ENCODE measurements at places on chromosomes 13 and 19.

- no peak for DNase-seq
These were observed 83.2 kb upstream of the IRS2 start for GRCh38 chr13:109869312-109870237.

GRCh38 chr19:4083677-4084546, 17.2 kb upstream of the ZBTB7A start:
- DNase-seq: peak; percentile 71

GRCh38 chr13:36700170-36700569, 26.4 kb downstream of the SERTM1 start:
- DNase-seq: no peak

DNA sequence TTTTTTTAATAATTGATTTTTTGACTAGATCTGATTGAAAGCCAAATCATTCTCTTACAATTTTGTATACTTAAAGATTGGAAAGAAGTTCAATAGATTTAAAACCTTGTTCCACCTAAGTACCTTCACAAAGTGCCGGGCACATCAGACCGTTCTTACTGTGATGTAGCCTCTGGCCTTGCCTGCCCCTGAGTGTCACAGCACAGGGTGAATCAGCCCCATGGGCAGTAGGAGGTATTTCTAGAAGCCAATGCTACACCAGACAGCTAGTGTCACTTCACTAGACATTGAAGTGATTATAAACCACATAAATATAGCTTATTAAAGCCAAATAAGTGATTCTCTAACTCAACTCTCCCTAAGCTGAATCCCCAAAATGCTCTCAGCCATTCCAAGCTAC, 131.3 kb downstream of the LACC1 start:
- no peak for DNase-seq

GRCh38 chr13:46320406-46320805, 66.6 kb downstream of the RUBCNL start:
- DNase-seq: no peak

- no peak for DNase-seq
These were observed 15.8 kb downstream of the NFIX start for GRCh38 chr19:13010992-13011652.

- DNase-seq: no peak
These were observed 32.8 kb downstream of the ANKRD10 start for GRCh38 chr13:110881839-110882627.

- no peak for DNase-seq
These were observed 371.3 kb downstream of the SLITRK5 start for GRCh38 chr13:88042489-88042888.

- DNase-seq: no peak
These were observed 34.0 kb upstream of the USE1 start for GRCh38 chr19:17180997-17181702.

DNA sequence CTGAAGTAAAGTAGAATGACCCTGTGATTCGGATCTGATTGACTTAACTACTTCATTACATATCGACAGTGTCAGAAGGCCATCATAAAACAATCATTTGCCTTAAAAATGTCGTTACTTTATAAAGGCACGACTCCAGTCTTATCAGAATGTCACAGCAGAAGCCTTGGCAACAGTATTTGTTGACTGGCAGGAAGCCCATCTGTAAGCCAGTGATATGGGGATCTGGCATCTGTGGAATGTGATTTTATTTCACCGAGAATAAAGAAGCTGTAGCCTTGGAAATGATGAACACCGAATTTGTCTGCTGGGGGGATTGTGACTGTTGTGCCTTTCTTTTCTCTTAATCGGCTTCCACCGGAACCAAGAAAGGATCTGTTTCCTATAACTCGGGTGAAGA, 362.5 kb downstream of the TDRD3 start:
- no peak for DNase-seq

GRCh38 chr13:76329004-76329403, 557.2 kb downstream of the KCTD12 start:
- no peak for DNase-seq

GRCh38 chr13:113974304-113975281, 717 bp upstream of the C13orf46 start:
- no peak for DNase-seq

GRCh38 chr13:83057119-83057518, 825.2 kb downstream of the SLITRK1 start:
- DNase-seq: no peak

- no peak for DNase-seq
These were observed 14.7 kb downstream of the TMPRSS9 start for GRCh38 chr19:2374808-2375207.

GRCh38 chr13:108226184-108226583, 8.0 kb downstream of the ABHD13 start:
- DNase-seq: no peak

- no peak for DNase-seq
These were observed 17.4 kb downstream of the LEUTX start for GRCh38 chr19:39796000-39796498.

DNA sequence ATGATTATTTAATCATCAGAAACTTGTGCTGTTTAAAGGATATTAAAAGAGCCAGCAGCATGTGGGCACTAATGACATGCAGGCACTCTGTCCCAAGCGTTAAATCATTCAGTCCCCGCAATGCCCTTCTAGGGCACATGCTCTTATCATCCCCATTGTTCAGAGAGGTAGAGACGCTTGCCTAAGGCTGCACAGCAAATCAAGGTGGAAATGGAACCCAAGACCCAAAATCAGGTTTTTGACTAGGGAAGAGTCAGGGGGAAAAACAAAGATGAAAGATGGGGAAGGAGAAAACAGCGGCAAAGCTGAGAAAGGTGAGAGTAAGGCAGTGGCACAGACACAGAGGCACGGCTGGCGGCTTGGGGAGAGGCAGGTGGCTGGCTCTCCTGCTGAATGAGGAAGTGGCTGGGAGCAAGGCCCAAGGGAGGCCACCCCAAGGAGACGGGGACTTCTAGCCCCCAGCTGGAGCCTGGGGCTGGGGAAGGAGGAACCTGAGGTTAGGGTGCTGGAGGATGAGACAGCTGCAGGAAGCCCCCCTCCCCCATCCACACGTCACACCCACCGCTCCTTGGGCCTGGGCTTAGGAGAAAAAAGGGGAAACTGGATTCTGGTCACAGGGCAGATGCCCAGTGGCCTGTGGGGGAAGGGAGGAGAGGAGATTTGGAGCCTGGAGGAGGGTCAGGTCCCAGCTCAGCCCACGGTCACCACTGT, 1.0 kb upstream of the TYROBP start:
- peak; percentile 53 for DNase-seq

GRCh38 chr19:13018035-13018914, 23.0 kb downstream of the NFIX start:
- DNase-seq: no peak

DNA sequence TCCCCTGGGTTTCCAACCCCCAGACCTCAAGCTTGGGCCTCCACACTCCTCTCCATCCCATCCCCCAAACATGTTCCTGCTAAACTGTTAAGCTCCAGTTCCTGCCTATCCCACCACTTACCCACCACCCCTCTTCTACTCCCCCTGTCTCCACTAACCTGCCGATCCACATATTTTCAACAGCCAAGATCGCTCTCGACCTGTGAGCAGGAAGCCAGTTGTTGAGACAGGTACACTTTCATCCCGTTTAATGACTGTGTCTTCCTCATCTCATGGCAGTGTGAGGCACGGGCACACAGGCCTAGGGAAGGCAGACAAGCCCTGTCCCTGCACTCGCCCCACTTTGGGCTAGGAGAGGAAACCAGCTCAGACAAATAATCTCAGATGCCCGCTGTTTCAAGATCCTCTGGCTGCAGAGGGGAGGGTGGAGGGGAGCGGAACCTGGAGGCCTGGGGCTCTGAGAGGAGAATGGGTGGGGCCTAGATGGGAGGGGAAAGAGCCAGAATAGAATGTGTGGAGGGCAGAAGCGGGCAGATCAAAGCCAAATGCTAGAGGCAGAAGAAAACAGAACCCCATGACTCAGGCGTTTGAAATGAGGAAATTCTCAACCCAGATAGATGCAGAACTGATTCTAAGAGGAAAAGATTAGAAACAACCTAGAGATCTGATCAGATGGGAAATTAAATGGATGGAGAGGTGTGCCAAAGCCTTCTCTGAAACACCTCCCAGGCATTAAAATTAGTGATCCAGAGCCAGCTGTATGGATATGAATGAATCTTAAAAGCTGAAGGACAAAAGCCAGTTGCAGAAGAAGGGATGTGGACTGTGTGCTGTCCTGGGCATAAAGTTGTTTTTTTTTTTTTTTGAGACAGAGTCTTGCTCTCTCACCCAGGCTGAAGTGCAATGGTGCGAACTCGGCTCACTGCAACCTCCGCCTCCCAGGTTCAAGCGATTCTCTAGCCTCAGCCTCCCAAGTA, 16.9 kb upstream of the CYP2S1 start:
- DNase-seq: peak; percentile 45

DNA sequence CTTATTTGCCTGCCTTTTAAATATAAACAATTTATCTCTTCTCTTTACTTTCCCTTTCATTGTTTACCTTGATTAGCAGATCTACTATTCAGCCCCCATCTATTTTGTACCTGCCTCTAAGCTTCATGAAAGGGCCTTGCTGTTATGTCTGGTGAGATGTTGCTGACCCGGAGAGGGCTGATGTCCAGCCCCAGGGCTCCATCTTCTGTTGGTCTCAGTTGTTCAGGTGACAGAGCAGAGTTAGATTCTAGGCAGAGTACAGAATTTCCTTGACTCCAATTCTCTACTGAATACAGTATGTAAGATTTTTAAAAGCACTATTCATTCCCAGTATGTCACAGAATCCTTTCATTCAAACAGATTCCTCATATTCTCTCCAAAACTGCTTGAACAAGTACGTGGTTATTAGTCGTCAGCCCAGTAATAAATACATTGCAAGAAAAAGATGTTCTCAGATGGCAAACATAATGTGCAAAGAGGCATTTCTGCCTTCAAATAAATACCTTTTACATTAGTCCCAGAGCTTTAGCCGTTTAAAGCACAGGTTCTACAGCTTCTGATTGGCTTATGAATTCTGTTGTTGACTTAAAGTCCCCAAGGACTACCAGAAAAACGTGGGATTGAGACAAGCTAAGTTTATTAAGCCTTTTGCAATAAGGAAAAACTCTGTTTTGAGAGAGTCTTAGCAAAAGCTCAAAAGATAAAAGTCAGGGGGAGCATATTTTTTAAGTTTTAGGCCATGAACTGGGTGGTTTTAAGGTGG, 159.1 kb downstream of the GPC5 start:
- DNase-seq: no peak

DNA sequence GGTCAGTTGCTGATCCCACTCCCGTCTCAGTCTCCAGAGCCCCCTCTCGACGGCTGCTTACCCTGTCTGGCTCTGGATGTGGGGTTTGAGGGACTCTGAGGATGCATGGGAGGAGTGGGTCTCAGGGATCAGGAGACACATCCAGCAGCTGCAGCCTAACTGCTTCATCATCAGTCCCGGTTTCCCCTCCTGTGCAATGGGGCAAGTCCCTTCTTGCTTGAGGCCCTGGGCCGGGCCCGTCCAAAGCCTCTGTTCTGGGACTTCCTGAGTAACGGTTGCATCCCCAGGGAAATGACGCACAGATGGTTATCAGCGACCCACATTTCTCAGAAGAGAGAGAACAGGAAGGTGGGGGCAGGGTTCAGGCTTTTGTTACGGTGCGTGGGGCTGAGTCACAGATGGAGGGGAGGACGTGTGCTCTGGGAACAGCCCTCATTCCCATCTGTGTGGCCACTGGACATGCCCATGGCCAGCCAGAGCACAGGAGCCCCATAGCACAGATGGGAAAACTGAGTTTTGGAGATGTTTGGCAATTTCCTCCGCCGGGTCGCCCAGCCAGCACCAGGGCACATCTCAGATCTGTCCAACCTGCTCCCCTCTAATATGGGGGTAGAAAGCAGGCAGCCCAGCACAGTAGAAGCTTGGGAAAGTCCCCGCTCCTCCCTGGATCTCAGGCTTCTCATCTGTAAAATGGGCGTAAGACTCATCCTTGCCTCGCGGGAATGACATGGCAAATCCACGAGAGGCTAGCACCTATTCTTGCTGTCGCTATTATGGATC, 19.3 kb downstream of the GNA15 start:
- DNase-seq: peak; percentile 91

GRCh38 chr13:25493931-25494640, 122.3 kb downstream of the ATP8A2 start:
- DNase-seq: no peak

GRCh38 chr13:37443538-37443937, 155.0 kb downstream of the POSTN start:
- no peak for DNase-seq

- no peak for DNase-seq
These were observed 1331.5 kb upstream of the PCDH20 start for GRCh38 chr13:62747152-62747551.

DNA sequence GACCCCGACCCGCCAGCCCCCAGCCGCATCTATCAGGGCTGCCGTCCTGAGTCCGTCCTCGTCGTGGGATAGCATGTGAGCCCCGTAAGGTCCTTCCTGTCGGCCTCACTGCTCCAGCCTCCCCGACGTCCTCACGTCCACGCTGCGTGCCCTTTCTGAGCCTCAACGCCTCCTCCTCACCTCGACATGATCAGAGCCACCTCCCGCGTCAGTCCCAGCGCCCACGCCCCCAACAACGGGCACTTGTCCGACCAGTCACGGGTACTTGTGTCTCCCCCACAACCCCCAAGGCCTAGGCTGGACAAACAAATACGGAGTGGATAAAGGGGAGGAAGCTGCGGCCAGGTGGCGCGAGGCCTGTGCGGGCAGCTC, 665 bp downstream of the ZNF497 start:
- DNase-seq: peak; percentile 35

DNA sequence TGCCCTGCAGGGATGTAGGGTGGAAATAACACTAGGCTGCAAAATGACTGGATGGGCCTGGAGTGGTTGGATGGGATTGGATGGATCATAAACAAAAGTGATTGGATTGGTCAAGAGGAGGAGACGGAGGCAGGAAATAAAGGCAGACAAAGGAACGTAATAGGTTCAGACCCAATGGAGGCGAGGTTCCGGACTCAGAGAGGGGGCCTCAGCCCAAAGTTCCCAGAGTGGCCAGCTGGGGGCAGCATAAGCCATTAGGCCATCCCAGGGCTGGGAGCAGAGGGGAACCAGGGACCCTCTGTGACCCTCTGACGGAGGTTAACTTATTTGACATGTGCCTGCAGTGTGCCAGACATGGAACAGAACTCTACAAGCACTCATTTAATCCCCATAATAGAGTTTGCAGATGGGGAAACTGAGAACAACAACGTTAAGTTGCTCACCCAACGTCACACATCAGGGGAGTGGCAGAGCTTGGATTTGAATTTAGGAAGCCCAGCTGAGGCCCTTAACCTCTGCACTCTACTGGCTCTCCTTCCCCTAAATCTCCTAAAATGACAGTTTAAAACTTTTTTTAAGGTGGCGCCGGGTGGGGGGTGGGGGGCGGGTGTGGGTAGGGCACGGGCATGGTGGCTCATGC, 15.3 kb upstream of the MAP1S start:
- peak; percentile 75 for DNase-seq

GRCh38 chr19:40808021-40808325, 9.0 kb downstream of the EGLN2 start:
- DNase-seq: no peak

GRCh38 chr13:102680842-102681740, 13.8 kb downstream of the METTL21C start:
- peak; percentile 10 for DNase-seq

DNA sequence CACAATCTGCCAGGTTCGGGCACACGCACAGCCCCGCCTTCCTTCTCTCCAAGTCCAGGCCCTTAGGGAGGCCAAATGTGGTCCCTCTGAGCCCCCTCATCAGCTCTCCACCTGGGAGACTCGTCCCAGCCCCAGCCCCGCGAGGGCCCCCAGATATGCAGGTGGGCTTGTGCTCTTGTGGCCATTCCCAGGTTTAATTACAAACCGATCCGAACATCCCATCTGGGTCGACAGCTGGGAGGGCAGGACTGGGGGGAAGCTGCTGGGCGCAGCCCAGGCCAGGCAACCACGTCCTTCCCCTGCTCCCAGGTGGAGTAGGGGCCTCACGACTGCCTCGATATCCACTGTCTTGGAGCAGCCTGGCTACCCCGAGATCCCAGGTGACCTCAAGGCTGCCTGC, 7.5 kb upstream of the C2CD4C start:
- no peak for DNase-seq

Measured in CD4-positive, alpha-beta T cell treated with Interleukin-17A for 1 hour (primary cell).